ENCODE measurements at places on chromosomes 1 and 21.

GRCh38 chr1:86753700-86754099 is 49.3 kb downstream of the SH3GLB1 start:
- DNase-seq = peak; percentile 78

GRCh38 chr1:1347663-1348419 is 1.4 kb downstream of the DVL1 start:
- no peak for DNase-seq

GRCh38 chr1:232793944-232794343 is 11.3 kb upstream of the MAP10 start:
- DNase-seq = peak; percentile 33

DNA sequence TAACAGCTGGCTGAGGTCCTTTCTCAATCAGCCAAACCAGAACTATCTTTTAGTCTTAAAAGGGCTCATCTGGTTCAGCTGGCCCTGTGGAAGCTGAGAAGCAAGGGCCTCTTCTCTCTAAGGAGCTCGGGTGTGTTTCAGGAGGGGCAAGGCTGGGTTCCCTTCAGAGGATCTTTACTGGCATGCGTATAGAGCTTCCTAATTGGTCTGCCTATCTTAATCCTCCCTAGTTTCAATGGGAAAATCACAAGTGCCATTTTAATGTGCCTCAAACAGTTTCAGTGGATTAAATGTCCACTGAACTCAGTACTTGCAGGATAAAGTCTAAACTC is 81.5 kb upstream of the LBR start:
- no peak for DNase-seq

DNA sequence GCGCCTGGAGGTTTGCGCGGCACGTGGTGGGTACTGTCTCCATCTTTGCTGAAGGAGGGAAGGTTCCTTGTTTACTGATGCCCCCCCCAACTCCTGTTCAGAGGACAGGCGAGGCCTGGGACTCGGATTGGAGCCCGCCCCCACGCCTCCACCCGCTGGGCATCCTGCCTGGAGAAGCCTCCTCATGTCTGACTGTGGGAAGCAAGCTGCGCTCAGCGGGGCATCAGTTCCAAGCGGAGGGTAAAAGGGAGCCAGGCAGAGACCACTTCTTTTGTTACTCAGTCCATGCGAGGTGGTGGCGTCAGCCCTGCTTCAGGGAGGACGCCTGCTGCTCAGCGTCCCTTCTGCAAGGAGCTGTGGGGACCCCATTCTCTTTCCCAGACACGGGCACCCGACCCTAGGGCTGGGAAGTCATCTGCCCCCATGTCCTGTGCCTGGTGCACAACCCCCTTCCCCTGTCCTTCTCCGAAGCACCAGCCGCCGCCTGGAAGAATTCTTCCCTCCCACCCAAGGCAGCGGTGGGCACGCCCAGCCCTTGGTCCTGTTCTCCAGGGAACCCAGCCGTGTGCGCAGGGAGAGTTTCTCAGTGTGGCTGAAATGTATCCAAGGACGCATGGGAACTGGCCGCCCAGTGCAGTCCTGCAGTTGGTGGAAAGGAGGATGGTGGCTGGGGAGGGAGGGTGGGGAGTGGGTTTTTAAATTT is 414.0 kb downstream of the CAMTA1 start:
- no peak for DNase-seq

GRCh38 chr1:87115317-87115890 is 201.0 kb downstream of the HS2ST1 start:
- DNase-seq = no peak

GRCh38 chr1:13901039-13901438 is 201.1 kb downstream of the PRDM2 start:
- peak; percentile 77 for DNase-seq

GRCh38 chr1:226107471-226108460 is 45.2 kb downstream of the H3-3A start:
- no peak for DNase-seq

GRCh38 chr1:90114521-90115141 is 119.7 kb downstream of the ZNF326 start:
- peak; percentile 52 for DNase-seq

DNA sequence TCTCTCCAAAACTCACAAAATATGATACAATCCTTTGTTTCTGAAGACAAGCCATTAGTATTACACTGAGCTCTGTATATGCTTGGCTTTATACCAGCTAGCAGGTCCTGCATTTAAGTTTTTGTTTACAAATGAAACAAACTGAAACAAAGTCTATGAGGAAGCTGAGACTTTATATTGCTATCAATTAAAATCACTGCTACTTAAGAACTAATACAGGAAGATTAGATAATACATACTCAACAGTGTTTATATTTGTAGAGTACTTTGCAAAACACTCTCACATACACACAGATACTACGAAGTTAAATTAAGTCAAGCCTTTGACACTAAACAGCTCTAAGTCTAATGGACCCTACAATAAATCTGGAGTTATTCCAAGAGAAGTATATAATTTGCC is 247.4 kb downstream of the CRB1 start:
- no peak for DNase-seq

- DNase-seq = no peak
Observed at GRCh38 chr1:6490181-6491080, 1.0 kb downstream of the PLEKHG5 start.

DNA sequence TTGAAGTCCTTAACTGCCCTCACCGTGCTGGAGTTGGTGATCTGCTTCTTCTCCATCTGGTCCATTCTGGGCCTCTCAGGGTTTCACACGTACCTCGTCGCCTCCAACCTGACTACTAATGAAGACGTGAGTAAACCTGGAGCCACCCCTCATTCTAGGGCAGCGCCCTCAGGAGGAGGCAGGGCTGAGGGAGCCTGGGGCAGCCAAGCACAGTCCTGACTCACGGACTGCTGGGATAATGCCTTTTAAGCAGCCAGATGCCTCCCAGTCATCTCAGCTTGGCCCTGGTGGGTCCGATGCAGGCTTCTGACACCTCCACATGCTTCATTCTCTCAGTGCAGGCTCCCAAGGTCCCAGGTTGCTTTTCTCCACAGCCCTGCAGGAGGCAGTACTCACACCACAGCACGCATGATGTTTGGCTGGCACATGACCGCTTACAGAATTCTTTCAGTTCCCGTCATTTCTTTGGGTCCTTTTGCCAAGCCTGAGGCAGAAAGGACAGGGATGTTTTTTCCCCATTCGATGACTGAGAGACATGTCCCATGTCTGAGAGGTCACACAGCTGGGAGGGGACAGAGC is 11.8 kb upstream of the SFN start:
- no peak for DNase-seq

DNA sequence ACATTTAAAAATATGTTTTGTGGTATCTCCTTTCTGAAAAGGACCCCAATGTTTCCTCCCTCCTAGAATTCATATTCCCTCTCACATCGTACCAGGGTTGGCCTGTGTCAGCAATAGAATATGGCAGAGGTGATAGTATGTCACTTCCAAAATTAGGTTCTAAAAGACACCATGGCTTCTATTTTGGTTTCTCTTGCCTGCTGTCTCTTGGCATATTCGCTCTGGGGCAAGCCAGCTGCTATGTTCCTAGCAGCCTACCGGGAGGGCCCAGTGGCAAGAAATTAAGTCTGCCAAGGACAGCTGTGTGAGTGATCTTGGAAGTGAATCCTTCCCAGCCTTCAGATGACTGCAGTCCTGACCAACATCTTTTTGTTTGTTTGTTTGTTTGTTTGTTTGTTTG is 92.9 kb upstream of the PPM1J start:
- DNase-seq = no peak

DNA sequence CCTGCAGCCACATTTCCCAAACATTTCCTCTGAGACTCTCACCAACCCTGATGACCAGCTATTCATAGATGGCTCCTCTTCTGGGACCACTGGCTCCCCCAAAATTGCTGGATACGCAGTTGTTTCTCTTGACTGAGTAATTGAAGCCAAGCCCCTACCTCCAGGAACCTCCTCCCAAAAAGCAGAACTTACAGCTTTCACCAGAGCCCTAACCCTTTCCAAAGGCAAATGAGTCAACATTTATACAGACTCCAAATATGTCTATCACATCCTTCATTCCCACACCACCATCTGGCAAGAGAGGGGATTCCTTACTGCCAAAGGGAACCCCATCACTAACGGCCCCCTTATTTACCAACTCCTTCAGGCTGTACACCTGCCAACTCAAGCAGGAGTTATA is 20.3 kb upstream of the CA6 start:
- DNase-seq = no peak

- peak; percentile 76 for DNase-seq
Observed at GRCh38 chr1:109931189-109931731, 20.6 kb downstream of the CSF1 start.

DNA sequence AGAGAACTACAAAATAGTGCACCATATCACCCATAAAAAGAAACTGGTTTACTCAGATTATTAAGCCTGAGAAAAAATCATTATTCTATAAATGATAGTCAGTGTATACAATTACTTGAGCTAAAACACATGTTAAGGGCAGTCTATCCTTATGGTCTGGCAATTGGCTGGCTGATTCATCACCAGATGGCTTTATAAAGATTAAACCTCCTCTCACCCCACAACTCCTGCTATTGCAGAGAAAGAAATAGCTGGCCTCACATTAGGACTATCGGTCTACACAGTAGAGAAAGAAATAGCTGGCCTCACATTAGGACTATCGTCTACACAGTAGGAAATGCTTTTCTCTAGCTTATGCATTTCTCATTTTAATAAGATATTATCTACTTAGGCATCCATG is 21.2 kb downstream of the CEP170 start:
- DNase-seq = no peak

- DNase-seq = no peak
Observed at GRCh38 chr1:47983691-47984090, 13.5 kb downstream of the TRABD2B start.

DNA sequence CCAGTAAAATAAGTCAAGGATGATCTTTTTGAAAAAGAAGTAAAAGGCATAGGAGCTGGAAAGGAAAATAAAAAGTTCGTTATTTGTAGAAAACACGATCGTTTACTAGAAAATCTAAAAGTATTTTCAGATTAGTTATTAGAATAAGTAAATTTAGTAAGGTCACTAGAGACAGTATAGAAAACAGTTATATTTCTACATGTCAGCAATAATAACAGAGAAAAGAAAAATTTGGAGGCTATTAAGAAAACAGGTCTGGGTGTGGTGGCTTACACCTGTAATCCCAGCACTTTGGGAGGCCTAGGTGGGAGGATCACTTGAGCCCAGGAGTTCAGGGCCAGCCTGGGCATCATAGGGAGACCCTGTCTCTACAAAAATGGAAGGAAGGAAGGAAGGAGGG is 181.3 kb downstream of the VPS13D start:
- no peak for DNase-seq

DNA sequence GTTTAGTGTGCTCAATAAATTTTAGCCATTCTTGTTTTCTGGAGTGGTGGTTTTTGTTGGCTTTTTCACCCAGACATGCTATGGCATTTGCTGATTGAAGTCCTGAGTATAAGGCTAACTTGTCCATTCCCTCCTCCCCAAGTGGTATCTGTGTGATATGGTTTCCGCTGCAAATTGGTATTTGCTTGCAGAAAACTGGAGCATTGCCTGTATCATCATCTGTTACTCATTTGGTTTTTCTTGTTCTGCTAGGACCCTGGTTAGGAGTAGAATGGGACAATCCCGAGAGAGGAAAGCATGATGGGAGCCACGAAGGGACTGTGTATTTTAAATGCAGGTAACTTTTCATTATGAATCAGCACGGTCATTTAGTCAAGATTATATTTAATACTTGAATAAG is 34.0 kb downstream of the TBCE start:
- no peak for DNase-seq

- DNase-seq = no peak
Observed at GRCh38 chr1:160403244-160403643, 2.9 kb downstream of the VANGL2 start.

- no peak for DNase-seq
Observed at GRCh38 chr1:39110882-39111281, 84.7 kb downstream of the NDUFS5 start.

- no peak for DNase-seq
Observed at GRCh38 chr1:227782226-227782625, 33.2 kb upstream of the PRSS38 start.

GRCh38 chr1:86154571-86155050 is 2.0 kb downstream of the COL24A1 start:
- no peak for DNase-seq

GRCh38 chr1:9871707-9872425 is 38.2 kb downstream of the CTNNBIP1 start:
- no peak for DNase-seq

GRCh38 chr1:62377043-62377562 is 57.9 kb upstream of the KANK4 start:
- DNase-seq = no peak

DNA sequence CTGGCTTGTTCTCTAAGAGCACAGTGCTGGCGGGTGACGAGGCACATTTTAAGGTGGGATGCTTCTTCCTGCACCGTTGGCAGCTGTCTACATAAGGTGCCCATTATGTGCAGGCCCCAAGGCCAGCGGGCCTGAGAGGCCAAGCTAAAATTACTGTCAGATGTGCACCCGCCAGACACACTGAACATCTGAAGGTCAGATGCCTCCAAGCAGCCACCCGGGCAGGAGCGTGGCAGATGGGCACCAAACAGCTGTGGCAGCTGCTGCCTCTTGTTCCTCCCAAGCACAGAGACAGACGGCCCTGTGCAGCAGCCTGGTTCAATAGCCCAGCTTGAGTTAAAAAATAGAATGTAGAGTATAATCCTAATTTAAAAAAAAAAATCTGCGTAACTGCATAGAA is 211.9 kb upstream of the EDN2 start:
- no peak for DNase-seq

- no peak for DNase-seq
Observed at GRCh38 chr1:164682570-164682969, 123.6 kb downstream of the PBX1 start.

DNA sequence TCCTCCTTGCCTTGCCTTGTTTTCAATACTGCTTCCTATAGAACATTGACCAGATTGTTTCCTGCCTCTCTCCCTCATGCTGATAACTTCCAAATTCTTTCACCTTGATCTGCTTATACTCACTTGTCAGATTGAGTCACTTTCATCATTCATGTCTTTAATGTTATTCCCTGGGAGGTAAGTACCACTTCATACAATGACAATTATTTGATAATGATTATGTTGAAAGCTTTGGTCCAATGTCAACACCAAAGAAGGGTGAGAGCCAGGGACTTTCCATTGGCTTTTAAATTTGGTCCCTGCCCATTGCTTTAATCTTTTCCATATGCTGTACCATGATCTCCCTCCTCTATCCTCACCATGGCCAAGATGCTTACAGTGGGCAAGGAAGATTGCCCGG is 137.4 kb downstream of the SYT2 start:
- DNase-seq = peak; percentile 24

- no peak for DNase-seq
Observed at GRCh38 chr1:213050745-213051126, 305 bp upstream of the RPS6KC1 start.

Measured in DMS153 (cell line).